ENCODE measurements at places on chromosomes 1 and 21. TPM values are rescaled to one million over a fixed set of nuclear protein-coding genes. Genes with fewer than 3 reads are reported as not detected.
A peak's percentile ranks its signal among the peaks of the same experiment; 100 is the strongest.

- no peaks in the 10 kb centered on the region for H3K27me3 ChIP-seq
- H3K36me3 ChIP-seq: no peaks in the 10 kb centered on the region
- DNase-seq: no peak
- no peak overlapping the region for H3K4me3 ChIP-seq
- H3K4me1 ChIP-seq: peaks cover 2% of the 10 kb centered on the region
Measured at GRCh38 chr1:235030919-235031596, 97.6 kb downstream of the TOMM20 start.

- H3K27ac ChIP-seq: no peak overlapping the region
- DNase-seq: no peak
- H3K36me3 ChIP-seq: no peaks in the 10 kb centered on the region
- H3K27me3 ChIP-seq: no peaks in the 10 kb centered on the region
Measured at GRCh38 chr1:157878059-157878458, 36.5 kb upstream of the CD5L start.

DNA sequence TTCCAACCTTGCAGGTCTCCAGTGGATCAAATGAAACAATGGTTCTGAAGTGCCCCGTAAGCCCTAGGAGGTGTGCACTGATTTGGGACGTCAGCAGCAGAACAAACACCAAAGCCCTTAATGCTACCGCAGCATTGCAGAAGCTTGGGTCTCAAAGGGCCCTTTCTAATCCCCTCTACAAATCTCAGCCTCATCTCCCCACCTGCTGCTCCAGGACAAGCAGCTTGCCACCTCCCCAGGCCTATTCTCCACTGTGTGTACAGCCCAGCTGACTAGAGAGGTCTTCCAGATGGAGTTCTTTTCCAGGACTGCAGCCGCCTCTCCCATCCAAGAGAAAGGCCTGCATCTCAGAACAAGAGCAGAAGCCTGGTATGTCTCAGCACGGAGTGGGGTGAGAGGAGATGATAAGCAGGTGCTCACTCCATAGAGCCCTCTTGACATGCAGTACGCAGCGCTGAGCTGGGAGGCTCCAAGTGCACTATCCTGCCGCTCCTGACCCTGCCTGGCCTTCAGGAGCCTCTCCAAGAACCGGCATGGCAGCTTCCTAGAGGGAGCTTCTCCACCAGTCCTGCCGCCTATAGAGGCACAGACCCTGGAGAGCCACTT, 46.3 kb downstream of the MRPL37 start:
- DNase-seq: no peak
- H3K4me1 ChIP-seq: peaks cover 10% of the 10 kb centered on the region
- H3K27ac ChIP-seq: no peak overlapping the region
- H3K36me3 ChIP-seq: peaks cover 10% of the 10 kb centered on the region
- no peak overlapping the region for H3K4me3 ChIP-seq

GRCh38 chr1:89630048-89630447, 2.9 kb upstream of the LRRC8C start:
- no peak overlapping the region for H3K4me3 ChIP-seq
- peaks cover 8% of the 10 kb centered on the region for H3K4me1 ChIP-seq
- peak; percentile 78 for DNase-seq
- H3K36me3 ChIP-seq: no peaks in the 10 kb centered on the region
- H3K27me3 ChIP-seq: no peaks in the 10 kb centered on the region
- H3K27ac ChIP-seq: no peak overlapping the region

Gene RIMKLA
- not detected for total RNA-seq

DNA sequence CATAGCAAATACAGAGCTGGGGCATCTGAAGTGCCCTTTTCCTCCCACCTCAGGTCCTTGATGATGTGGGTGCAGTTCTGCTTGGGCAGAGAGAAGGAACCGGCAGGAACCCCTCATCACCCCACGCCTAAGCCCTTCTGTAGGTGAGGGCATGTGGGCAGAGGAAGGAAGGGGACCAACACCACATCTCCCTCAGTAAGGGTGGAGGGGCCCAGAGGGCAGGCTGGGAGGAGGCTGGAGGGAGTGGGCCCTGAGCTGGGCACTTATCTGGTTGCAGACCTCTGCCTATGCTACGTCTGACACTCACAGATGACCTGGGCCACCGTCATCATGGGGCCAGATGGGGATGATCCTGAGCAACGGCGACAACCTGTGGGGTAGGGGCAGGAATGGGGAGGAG, 11.0 kb downstream of the ZNF687 start:
- H3K36me3 ChIP-seq: peaks cover 79% of the 10 kb centered on the region
- no peak overlapping the region for H3K4me3 ChIP-seq
- DNase-seq: peak; percentile 22
- H3K27me3 ChIP-seq: no peaks in the 10 kb centered on the region
- no peaks in the 10 kb centered on the region for H3K4me1 ChIP-seq

GRCh38 chr21:45421071-45421845, 16.3 kb downstream of the COL18A1 start:
- no peak for DNase-seq
- H3K27ac ChIP-seq: no peak overlapping the region
- H3K36me3 ChIP-seq: no peaks in the 10 kb centered on the region
- peaks cover 5% of the 10 kb centered on the region for H3K27me3 ChIP-seq
- no peaks in the 10 kb centered on the region for H3K4me1 ChIP-seq
- H3K4me3 ChIP-seq: no peak overlapping the region

GRCh38 chr21:31813862-31814261, 59.0 kb upstream of the HUNK start:
- H3K27ac ChIP-seq: no peak overlapping the region
- H3K4me1 ChIP-seq: no peaks in the 10 kb centered on the region
- H3K27me3 ChIP-seq: no peaks in the 10 kb centered on the region

Gene GPR25
- not detected for total RNA-seq

- no peaks in the 10 kb centered on the region for H3K36me3 ChIP-seq
- no peak overlapping the region for H3K4me3 ChIP-seq
- H3K4me1 ChIP-seq: peaks cover 12% of the 10 kb centered on the region
- no peaks in the 10 kb centered on the region for H3K27me3 ChIP-seq
- no peak overlapping the region for H3K27ac ChIP-seq
Measured at GRCh38 chr1:221015159-221015790, 136.0 kb downstream of the HLX start.

GRCh38 chr1:29711582-29712283, 475.4 kb downstream of the PTPRU start:
- H3K4me1 ChIP-seq: peaks cover 46% of the 10 kb centered on the region
- peak overlapping the region; percentile 54 for H3K27ac ChIP-seq
- no peak overlapping the region for H3K4me3 ChIP-seq
- H3K27me3 ChIP-seq: no peaks in the 10 kb centered on the region

Gene NOS1AP
- not detected for total RNA-seq

DNA sequence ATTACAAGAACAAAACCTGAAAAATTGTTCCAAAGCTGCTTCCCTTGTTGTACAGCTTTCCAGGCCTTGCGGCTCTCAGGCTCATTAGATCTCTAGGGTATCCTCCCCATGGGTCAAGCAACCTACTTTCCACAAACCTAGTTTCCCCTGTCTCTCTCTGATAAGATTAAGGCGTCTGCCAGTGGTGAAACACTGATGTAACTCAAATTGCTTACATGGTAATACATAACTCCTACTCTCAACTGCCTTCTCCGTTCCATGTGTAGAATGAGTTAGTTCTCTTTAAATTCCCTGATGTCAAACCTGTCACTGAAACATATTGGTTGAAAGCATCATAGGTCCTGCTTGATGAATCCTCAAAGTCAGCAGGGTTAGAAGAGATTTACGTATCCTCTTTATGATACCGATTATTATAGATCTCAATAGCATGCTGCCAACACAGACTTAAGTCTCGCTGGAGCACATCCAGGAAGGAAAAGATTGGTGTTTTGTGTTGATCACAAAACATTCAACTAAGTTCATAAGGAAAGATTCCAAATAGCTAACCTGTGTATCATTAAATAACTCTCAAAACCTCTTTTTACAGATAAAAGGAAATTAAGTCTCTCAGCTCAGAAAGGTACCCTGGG, 10.6 kb downstream of the PPP1R15B start:
- H3K27ac ChIP-seq: no peak overlapping the region
- no peak for DNase-seq
- H3K27me3 ChIP-seq: no peaks in the 10 kb centered on the region

DNA sequence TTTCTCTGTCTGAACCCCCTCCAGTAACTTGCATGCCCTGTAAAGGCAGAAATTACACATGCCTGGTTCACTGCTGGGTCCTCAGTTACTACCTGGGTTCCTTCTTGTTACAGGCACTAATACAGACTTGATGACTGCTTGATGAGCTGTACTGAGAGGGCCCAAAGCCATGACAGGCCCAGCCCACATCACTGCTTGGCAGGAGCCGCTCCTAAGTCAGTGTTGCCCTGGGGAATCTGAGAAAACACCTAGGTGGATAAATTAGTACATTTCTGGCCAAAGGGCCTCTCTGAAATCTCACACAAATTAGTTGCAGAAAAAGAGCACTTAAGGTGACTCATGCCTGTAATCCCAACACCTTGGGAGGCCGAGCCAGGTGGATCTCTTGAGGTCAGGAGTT, 37.8 kb upstream of the IRF2BP2 start:
- peaks cover 13% of the 10 kb centered on the region for H3K4me1 ChIP-seq
- peaks cover 3% of the 10 kb centered on the region for H3K36me3 ChIP-seq
- no peak for DNase-seq
- no peak overlapping the region for H3K27ac ChIP-seq
- H3K4me3 ChIP-seq: no peak overlapping the region
- H3K27me3 ChIP-seq: no peaks in the 10 kb centered on the region

Gene OR2L3
- not detected for total RNA-seq

DNA sequence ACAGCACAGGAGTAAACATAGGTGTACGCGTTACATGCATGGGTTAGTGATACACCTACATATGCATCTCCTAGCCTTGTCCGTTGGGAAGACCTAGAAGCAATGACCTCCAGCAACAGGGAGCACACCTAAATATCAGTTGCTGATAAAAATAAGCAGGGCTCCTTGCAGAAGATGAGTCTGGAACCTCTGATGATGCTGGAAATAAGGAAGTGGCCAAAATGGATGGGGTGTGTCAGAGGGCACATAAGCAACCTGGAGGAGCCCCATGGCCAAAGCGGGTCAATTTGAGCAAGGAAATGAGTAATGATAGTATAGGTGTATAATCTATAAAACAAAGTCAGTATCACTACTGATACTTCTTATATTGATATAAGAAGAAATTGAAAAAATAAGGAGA, 13.7 kb downstream of the ADARB1 start:
- H3K27ac ChIP-seq: no peak overlapping the region
- H3K27me3 ChIP-seq: no peaks in the 10 kb centered on the region
- no peak overlapping the region for H3K4me3 ChIP-seq
- peaks cover 11% of the 10 kb centered on the region for H3K4me1 ChIP-seq
- H3K36me3 ChIP-seq: peaks cover under 1% of the 10 kb centered on the region
- no peak for DNase-seq

DNA sequence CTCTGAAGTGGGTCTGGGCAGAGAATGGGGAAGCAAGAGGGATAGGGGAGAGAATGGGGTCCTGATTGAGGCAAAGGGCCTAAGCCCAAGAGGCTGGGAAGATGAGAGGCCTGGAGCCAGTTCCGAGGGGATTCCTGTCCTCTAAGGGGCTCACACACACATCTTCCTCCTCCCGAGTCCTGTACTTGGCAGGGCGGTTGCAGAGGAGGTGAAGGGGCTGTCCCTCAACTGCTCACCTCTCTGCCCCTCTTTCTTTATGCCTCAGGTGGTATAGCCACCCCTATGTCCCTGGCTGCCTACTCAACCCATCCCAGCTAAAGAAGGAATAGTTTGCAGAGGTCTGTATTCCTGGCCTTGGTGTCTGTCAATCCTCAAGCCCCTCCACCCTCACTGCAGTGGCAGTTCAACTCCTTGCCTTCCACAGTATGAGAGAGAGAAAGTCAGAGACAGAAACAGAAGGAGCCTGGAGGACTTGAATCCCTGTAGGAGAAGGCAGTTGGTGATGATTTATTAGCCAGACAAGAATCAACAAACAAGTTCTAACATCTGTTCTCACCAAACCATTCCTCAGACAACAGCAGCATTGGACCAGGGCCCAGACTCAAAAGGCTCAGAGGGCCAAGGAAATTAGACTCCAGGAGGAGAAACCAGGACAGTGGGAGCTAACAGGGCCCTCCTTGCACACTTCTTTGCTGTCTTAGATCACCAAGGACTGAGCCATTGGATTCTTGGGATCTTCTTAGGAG, 10.7 kb downstream of the SH2D2A start:
- peak; percentile 68 for DNase-seq
- H3K4me3 ChIP-seq: no peak overlapping the region

GRCh38 chr1:56301791-56302190, 277.6 kb downstream of the PLPP3 start:
- H3K4me3 ChIP-seq: no peak overlapping the region
- H3K36me3 ChIP-seq: no peaks in the 10 kb centered on the region
- no peaks in the 10 kb centered on the region for H3K27me3 ChIP-seq
- peaks cover 14% of the 10 kb centered on the region for H3K4me1 ChIP-seq

- no peaks in the 10 kb centered on the region for H3K36me3 ChIP-seq
- peak; percentile 14 for DNase-seq
- no peaks in the 10 kb centered on the region for H3K4me1 ChIP-seq
- H3K4me3 ChIP-seq: no peak overlapping the region
- H3K27me3 ChIP-seq: no peaks in the 10 kb centered on the region
- H3K27ac ChIP-seq: no peak overlapping the region
Measured at GRCh38 chr21:30434033-30434631, 4.1 kb downstream of the KRTAP13-4 start.

DNA sequence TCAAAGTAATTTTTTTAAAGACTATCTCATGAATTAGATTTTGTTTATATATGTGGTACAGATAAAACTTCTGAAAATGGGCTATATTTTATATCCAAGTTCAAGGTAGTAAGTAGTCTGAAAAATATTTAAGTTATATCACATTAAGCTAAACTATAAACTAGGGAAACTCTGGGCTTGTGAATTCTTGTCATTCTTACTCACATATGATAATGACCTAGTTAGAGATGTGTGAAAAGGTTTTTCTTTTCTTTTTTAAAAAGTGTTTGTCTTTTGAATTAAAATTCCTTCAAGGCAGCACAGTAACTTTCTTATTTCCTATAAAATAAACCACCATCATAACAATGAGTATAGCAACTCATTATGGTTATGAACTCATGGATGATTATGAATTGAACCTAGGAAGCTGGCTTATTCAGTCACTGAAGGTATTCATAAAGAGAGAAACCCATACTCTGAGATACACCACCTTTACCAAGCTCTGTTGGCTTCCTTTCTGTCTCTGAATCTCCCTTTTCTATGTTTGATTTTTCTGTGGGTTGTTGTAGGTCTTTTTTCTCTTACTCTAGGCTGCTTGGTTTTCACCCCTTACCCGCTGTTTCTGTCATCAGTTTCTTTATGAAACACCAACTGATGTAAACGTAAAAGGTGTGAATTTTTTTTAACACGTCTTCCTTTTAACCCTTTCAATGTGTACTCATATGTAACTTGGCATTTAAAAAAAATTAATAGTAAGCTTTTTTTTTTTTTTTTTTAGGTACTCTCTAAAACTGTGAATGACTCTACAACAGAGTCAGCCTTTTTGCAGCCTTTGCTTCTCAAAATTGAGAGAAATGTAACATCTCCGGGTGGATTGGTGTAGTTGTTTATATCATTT, 25.2 kb downstream of the IL12RB2 start:
- no peak for DNase-seq
- H3K27me3 ChIP-seq: no peaks in the 10 kb centered on the region
- H3K4me3 ChIP-seq: no peak overlapping the region
- no peaks in the 10 kb centered on the region for H3K36me3 ChIP-seq
- H3K27ac ChIP-seq: no peak overlapping the region

Gene PCAT6
- 0.29 TPM for total RNA-seq

Data from osteoblast (primary cell).